Activated CD8-positive, alpha-beta T cell treated with anti-CD3 and anti-CD28 coated beads, Interleukin-2, amount 10 ng/mL, durations not matched to agents 7 days and 5 days (primary cell): ENCODE measurements at places on chromosomes 12 and 14. TPM values are rescaled to one million over a fixed set of nuclear protein-coding genes. Genes with fewer than 3 reads are reported as not detected.

DNA sequence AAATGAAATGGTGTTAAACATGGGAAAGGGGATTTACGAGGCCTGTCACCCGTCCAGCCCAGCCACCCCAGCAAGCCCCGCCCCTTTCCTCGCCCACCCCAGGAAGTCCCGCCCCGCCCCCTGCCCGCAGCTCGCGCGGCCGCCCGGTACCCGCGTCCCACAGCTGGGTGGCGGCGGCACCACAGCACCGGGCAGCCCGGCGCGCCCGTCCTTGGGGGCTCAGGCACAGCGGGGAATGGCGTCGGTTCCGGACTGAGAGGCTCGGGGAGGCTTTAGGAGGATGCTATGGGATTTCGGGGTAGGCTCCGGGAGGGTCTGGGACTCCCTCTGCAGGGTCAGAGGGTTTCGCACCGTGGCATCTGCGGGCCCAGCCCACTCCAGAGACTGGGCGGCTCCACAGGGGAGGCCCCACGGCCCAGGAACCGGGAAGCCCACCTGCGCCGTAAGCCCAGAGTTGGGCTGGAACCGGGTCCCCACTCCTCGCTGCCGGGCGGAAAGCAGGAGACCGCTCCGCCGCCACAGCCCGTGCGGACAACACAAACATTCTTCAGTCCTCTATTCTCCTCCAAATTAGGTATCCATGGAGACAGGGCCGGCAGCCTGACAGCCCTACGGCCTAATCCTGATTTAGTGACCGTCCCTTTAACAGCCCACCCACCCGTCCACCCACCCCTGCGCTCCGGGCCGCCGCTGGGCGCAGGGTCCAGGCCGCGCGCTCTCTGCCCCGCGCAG is 1.4 kb downstream of the FIGNL2 start:
- H3K27ac ChIP-seq = no peak overlapping the region
- H3K4me3 ChIP-seq = peak overlapping the region; percentile 54
- no peaks in the 10 kb centered on the region for H3K36me3 ChIP-seq
- peaks cover 16% of the 10 kb centered on the region for H3K4me1 ChIP-seq

The PRB2 gene
- total RNA-seq = not detected

- peaks cover 13% of the 10 kb centered on the region for H3K27me3 ChIP-seq
- DNase-seq = no peak
- H3K4me1 ChIP-seq = no peaks in the 10 kb centered on the region
- H3K4me3 ChIP-seq = no peak overlapping the region
- H3K36me3 ChIP-seq = no peaks in the 10 kb centered on the region
These were observed 169.9 kb downstream of the CACNA1C start for GRCh38 chr12:2222691-2223090.

The GALNT8 gene
- total RNA-seq = 0.76 TPM

- H3K27ac ChIP-seq = no peak overlapping the region
- no peaks in the 10 kb centered on the region for H3K36me3 ChIP-seq
- no peaks in the 10 kb centered on the region for H3K27me3 ChIP-seq
- DNase-seq = no peak
These were observed 197.6 kb upstream of the AVPR1A start for GRCh38 chr12:63348556-63348955.

DNA sequence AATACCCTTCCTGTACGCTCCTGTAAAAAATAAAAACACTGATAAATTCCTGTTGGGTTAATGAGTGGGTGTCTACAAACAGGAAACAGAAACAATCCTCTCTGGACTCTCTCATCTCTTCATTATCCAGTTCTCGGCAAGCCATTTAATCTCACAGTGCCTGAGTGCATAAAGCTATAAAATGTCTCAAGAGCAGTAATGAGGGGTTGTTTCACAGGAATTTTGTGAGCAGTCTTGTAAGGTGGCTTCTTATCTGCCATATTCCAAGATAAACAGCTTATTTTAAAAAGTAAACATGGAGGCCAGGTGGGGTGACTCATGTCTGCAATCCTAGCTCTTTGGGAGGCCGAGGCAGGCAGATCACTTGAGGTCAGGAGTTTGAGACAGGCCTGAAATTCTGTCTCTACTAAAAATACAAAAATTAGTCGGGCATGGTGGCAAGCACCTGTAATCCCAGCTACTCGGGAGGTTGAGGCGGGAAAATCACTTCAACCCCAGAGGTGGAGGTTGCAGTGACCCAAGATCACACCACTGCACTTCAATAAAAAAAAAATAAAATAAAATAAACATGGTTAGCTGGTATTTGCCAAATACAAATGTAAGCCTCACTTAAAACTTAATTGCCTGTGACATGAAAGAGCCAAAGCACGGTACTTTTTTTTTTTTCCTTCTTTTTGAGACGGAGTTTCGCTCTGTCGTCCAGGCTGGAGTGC is 54.0 kb downstream of the CLIP1 start:
- H3K4me3 ChIP-seq = no peak overlapping the region
- H3K27me3 ChIP-seq = no peaks in the 10 kb centered on the region
- peaks cover 20% of the 10 kb centered on the region for H3K36me3 ChIP-seq
- no peak overlapping the region for H3K27ac ChIP-seq
- H3K4me1 ChIP-seq = peaks cover 17% of the 10 kb centered on the region
- DNase-seq = no peak

The ADAM21 gene
- total RNA-seq = not detected

DNA sequence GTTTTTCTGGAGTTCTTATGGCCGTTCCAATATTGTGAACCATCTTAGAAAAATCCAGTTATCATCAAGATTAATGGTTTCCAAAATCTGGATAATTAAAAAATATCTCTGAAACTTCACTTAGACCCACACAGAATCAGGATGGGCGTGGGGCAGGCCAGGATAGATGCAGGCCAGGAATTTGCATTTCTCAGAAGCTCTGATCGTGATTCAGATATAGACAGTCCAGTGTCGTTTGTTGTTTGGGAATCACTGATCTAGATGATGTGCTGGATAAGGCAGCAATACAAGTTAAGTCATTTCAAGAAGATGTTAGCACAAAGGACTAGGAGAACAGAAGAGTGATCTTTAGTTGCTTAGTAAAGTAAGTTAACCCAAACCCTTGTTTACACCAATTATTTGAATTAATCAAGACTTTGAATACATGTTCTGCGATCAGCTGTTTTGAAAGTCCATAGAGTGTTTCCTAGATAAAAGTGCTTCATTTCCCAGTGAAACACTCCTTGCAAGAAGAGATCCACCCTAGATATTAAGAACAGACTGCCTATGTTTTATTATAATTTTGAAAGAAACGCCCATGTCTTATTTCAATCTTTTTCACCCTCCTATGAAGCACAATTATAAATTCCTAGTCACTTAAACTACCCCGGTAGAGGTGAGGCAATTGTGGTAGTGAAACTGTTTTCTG is 90.9 kb downstream of the NEDD1 start:
- no peak overlapping the region for H3K27ac ChIP-seq
- no peak overlapping the region for H3K4me3 ChIP-seq
- no peaks in the 10 kb centered on the region for H3K36me3 ChIP-seq
- H3K27me3 ChIP-seq = peaks cover 14% of the 10 kb centered on the region
- no peak for DNase-seq

DNA sequence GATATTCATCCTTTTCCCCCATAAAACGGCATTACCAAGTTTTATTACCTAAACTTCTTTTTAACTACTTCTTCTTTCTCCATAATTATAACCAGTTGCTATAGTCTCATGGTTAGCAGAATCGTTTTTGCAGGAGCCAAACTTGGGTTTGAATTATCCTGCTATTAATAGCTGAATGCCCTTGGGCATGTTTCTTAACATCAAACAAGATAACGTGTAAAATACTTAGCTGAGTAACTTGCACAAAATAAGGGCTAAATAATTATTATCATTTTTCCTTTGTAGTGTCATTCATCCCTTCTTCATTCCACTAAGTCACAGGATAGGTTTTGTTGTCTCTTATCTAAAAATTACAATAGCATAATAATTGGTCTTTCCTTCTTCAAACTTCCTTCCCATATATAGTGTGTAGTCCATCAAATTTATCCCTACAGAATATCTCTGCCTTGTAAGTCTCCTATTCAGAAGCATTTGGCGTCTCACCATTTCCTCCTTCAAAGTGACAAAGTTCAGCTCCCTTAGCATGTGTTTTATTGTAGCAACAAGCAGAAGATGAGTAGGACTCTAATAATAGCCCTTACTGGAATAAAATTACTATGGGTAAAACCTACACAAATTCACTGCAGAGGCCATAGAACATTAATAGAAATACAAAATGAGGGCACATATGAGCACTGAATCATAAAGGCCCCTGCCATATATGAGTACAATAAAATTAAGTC is 63.8 kb downstream of the FAR2 start:
- peaks cover 2% of the 10 kb centered on the region for H3K27me3 ChIP-seq
- H3K27ac ChIP-seq = no peak overlapping the region
- no peaks in the 10 kb centered on the region for H3K36me3 ChIP-seq
- H3K4me3 ChIP-seq = no peak overlapping the region
- H3K4me1 ChIP-seq = no peaks in the 10 kb centered on the region

GRCh38 chr14:96136371-96137005 is 68.2 kb upstream of the BDKRB2 start:
- H3K4me3 ChIP-seq = no peak overlapping the region
- H3K27ac ChIP-seq = no peak overlapping the region
- H3K4me1 ChIP-seq = no peaks in the 10 kb centered on the region
- no peak for DNase-seq

DNA sequence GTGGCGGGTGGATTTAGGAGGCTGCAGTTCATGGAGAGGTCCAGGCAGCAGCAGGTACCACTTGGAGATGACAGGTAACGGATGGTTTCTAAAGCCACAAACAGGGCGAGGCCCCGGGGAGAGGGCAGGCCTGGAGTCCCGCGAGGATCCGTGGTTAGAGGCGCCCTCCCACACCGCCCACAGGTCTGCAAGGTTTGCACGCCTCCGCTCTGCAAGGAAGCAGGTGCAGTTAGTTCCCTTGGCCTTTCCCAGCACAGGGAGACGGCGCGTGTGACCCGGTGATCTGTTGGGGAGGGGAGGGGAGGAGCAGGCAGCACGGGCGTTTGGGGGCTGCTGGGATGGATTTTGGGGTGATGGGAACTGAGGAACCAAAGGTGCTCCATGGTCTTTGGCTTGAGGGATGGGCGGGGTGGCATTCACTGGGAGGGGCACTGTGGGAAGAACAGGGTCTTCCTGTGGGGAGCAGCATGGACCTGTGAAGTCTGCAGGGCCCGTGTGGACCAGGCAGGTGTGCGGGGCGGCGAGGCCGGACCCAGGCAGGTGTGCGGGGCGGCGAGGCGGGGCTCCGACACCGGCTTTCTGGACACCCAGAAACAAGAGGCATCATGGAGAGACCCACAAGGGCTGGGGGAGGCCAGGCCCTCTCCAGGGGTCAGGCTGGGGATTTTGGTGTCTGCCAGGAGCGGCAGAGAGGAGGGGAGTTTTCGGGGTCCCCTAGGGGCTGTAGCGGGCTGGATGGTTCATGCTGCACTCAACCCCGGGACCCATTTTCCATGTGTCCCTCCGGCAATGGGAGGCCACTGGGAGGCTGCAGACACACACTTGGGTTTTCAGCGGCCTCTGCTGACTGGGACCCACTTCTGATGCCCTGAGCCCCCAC is 29.1 kb downstream of the NOC4L start:
- peak overlapping the region; percentile 48 for H3K4me3 ChIP-seq
- peaks cover 2% of the 10 kb centered on the region for H3K27me3 ChIP-seq
- peak overlapping the region; percentile 75 for H3K27ac ChIP-seq

GRCh38 chr14:54123841-54124240 is 167.2 kb upstream of the BMP4 start:
- H3K36me3 ChIP-seq = no peaks in the 10 kb centered on the region
- no peak for DNase-seq

The NAV3 gene
- not detected for total RNA-seq

GRCh38 chr12:113793250-113793649 is 172.9 kb downstream of the RBM19 start:
- H3K27ac ChIP-seq = no peak overlapping the region
- peaks cover 4% of the 10 kb centered on the region for H3K27me3 ChIP-seq
- no peak for DNase-seq
- no peak overlapping the region for H3K4me3 ChIP-seq

GRCh38 chr12:685388-685787 is 22.1 kb upstream of the NINJ2 start:
- H3K4me1 ChIP-seq = peaks cover 37% of the 10 kb centered on the region
- peak overlapping the region; percentile 48 for H3K4me3 ChIP-seq

The CEP83 gene
- total RNA-seq = 23.4 TPM

GRCh38 chr12:126385785-126386184 is 1320.5 kb downstream of the AACS start:
- H3K36me3 ChIP-seq = no peaks in the 10 kb centered on the region
- H3K4me3 ChIP-seq = no peak overlapping the region
- H3K27me3 ChIP-seq = no peaks in the 10 kb centered on the region
- no peak overlapping the region for H3K27ac ChIP-seq
- DNase-seq = no peak
